ACHN (cell line): ENCODE measurements at places on chromosomes 7 and 10.

DNA sequence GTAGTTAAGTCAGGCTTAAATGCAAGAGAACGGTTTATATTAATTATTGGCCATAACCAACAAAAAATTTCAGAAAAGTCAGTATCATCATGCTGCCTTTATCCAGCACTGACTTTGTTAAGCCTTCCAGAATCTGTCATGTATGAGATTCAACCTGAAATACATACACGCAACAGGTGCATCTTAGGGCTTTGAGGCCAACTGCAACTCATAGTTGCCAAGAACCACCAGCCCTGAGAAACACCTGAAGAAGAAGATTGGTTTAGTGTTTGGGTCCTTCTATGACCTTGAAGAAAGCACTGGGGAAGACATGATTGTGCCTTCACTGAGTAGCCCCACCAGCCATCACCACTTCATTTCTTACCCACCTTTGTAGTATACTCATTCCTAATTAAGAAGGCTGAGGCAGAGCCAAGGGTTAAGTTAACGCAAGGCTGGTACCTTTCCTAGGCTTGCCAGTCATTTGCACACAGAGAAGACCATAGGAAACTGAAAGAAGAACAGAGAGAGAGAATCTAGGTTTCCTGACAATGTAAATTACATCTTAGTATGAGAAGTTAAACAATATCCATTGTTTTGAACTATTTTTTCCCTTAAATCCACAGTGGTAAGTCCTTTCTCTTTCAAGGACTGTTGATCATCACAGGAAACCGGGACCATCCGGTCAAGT is 200.1 kb upstream of the PRKCQ start:
- DNase-seq: no peak

DNA sequence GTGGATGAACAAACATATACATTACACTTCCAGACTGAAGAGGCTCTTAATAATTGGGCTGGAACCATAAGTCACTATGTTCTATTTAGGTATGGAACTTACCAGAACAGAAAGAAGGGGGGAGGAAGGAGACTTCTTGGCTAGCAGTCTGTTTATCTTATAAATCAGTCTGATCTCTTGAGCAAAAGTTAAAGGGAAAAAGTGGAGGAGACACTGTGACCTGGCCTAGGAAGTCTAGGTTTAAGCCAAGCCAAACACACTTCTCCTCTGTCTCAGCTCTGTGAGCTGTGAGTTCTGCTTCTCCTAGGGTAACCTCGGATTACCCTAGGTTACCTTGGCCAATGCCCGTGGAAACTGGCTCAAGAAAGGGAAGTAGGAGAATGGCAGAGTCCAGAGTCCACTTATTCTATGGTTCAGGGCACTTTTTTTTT is 95.2 kb downstream of the PFKFB3 start:
- DNase-seq: no peak

DNA sequence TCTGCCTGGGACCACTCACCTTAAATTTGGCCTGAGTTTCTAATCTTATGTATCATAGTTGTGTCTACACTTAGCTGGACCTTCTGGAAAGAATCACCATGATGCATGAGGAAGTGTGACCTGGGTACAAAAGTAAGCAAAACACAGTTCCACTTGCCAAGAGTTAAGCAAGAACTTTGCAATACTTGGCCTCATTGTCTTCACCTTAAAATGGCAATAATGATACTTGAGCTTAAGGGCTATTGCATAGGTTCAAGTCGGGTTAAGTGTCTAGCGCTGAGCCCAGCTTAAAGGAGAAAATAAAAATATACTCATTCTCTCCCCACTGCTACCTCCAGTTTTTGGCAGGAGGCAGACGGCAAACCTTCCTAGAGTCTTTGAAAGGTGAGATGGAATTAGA is 133.9 kb upstream of the BMPER start:
- DNase-seq: no peak

GRCh38 chr10:13100349-13101294 is 659 bp downstream of the OPTN start:
- DNase-seq: peak; percentile 46

- DNase-seq: no peak
Observed at GRCh38 chr7:85000735-85001350, 186.0 kb downstream of the SEMA3D start.

DNA sequence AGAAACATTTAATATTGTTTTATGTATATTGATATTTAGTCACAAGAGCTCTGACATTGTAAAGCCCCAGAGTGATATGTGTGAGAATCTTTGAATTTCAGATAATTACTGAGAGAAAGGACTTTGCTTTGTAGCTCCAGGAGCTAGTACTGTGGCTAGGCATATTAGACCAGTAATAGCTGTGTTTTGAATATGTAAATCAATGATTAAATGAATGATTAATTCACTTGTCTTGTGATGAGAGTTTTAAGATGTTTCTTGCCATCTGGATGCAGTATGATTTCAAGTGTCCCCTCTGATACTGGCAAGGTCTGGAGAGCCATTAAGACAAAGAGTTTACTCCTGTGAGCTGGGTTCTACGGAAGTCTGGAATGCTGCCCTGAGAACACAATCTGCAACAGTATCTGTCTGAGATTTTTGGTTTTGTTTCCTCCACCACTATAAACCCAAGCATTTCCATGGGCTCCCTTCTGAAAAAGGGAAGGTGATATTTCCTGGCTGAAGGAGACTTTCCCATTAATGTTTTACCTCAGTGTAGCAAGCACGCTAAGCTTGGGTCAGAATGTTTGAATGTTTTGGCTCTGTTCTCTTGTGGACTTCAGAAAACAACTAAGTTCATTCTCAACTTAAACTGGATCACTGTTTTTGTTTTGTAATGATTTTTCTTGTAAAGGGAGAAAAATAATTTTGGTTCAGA is 61.3 kb upstream of the BICC1 start:
- peak; percentile 39 for DNase-seq

DNA sequence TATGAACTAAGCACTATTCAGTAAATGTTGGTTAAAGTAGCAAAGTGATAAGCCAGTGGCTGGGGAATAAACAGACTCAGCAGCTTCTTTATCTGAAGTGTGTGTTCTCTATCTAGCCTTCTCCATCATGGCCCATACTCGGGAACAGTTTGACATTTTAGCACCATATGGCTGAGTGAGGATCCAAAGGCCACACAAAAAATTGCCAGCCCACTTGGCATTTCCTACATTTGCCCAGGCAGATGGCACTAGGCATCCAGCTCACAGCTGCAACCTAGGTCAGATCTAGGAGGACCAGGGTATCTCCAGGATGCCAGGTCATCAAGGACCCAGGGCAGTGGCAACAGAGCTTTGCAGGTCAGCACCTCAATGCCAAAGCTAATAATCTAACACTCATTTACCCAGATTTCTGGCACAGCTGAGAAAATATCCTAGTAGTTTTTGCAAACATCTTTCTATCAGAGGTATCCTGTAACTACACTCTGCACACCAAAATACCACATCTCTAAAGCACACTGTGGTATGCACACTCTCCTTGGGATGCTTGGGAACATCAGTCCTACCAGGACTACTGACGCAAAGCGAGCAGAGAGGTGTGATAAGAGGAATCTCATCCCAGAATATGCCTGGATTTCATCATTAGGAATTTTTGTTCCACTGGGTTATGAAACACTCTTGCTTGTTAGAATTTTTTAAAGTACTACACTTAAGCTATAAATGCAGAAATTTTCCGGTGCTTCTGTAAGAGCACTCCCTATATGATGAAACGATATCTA is 61.7 kb downstream of the DOCK4 start:
- DNase-seq: no peak

- no peak for DNase-seq
Observed at GRCh38 chr7:40859965-40860543, 725.2 kb downstream of the SUGCT start.

DNA sequence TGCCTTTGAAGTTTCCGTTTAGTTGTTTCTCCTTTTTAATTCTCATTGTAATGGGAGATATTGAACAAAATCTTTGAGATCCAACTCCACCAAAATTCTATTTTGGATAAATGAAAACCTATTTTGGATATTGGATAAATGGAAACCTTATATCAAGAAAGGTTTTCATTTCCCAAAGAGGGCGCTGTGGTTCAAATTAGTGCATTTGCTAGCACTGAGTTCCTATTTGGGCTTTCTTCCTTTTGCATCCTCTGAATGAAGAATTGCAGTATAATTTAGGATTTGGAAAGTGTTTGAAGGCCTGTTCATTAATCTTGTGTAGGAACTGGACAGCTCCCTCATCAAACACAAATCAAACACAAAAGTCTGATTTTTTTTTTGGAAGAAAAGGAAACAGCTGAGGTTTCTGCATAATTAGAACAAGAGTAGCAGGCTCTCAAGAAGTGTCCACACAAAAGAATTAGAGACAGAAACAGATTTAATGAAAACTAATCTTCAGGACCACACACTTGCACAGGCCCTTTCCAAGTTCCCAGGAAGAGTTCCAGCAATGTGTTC is 80.8 kb upstream of the KLF14 start:
- DNase-seq: peak; percentile 66

GRCh38 chr7:19920166-19920565 is 146.7 kb upstream of the TMEM196 start:
- no peak for DNase-seq

DNA sequence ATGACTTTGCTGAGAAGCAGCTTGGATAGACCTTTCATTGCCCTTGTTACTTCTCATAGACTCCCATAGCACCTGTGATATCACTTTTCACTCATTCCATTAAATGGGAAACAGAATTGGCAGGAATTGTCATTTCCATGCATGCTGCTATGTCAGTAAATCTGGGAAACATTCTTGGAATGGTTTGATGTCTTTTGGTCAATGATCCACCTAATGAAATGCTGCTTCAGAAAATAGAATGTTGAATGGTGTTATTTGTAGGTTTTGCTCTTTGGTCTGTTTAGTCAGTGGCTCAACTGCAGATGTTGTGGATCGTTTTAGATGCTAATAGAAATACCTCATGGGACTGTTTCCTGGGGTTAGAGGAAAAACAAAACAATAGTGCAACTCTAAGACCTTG is 127.8 kb downstream of the PLPP4 start:
- peak; percentile 60 for DNase-seq
